ENCODE measurements at places on chromosomes 2 and 18.

GRCh38 chr2:7281231-7282201, 364.3 kb downstream of the RNF144A start:
- DNase-seq: peak; percentile 14

GRCh38 chr18:6543330-6543908, 128.7 kb upstream of the L3MBTL4 start:
- DNase-seq: peak; percentile 37

DNA sequence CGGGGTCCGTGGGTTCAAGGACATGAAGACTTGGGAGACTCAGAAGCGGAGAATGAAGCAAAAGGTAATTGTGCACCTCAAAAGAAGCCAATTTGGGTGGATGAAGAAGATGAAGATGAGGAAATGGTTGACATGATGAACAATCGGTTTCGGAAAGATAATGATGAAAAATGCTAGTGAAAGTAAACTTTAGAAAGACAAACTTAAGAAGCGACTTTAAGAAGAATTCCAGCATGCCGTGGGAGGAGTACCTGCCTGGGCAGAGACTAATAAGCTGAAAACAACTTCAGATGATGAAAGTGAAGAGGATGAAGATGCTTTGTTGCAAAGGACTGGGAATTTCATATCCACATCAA, 43.5 kb downstream of the PSTPIP2 start:
- DNase-seq: no peak

GRCh38 chr2:75317802-75318201, 118.5 kb upstream of the TACR1 start:
- DNase-seq: no peak

GRCh38 chr2:188963741-188964140, 10.4 kb upstream of the COL3A1 start:
- no peak for DNase-seq

DNA sequence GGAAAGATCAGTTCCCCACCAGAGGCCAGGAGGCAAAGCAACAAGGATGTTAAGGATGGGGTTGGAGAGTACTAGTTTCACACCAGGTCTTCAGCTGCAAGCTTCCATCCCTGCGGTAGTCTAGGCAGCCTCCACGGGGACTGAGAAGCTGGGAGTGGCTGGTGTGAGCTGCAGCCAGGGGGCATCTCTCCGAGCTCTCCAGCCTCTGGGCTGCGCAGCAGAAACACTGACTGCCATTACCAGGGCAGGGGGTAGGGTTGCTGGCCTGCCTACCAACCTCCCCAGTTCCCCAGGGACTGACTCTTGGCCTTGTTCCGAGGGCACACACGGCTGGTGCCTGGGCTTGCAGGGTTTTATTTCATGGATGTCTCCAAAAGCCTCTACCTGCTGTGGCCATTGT, 15.9 kb downstream of the GATA6 start:
- no peak for DNase-seq

- no peak for DNase-seq
These were observed 94.1 kb downstream of the ANKRD44 start for GRCh38 chr2:197216361-197216979.

DNA sequence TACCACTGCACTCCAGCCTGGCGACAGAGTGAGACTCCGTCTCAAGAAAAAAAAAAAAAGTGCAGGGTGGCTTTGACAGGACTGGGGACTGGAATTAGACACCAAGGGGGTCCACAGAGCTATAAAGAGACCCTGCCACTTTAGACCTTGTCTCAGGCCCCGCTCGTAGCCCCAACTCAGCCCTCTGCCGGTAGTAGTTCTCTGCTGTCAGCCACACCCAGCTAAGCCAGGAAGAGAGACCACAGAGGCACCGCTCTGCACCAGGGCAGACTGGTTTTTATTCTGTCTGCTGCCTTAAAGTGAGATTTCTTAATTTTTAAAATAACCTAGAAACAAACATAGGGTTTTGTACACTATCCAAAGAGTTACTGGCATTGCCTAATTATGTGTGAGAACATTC, 66.0 kb downstream of the STEAP3 start:
- DNase-seq: no peak

DNA sequence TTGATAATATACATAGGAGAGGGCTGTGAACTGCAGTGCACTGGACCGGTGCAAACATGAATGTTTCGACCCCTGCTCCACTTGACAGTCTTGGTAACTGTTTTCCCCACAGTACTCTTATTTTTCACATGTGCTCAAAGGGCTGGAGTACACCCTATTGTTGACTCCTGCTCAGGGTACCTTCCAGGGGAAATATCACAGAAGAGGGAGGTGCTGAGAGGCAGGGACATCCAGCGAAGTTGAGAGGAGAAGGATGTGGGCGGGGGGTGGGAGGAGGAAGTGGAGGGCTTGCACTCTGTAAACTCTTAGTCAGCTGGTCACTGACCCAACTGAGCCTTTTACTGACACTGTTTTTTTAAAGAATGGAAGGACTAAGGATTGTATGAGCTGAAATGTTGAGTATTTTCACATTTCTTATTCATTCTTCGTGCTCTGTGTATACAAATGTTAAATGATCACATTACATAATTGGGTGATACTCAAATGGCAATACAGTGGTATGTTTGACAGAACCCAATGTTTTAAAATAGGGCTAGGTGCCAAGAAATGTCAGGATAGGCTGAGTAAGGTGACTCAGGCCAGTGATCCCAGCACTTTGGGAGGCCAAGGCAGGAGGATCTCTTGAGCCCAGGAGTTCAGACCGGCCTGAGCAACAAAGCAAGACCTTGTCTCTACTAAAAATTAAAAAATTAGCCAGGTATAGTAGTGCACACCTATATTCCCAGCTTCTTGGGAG, 10.0 kb downstream of the INPP4A start:
- no peak for DNase-seq

DNA sequence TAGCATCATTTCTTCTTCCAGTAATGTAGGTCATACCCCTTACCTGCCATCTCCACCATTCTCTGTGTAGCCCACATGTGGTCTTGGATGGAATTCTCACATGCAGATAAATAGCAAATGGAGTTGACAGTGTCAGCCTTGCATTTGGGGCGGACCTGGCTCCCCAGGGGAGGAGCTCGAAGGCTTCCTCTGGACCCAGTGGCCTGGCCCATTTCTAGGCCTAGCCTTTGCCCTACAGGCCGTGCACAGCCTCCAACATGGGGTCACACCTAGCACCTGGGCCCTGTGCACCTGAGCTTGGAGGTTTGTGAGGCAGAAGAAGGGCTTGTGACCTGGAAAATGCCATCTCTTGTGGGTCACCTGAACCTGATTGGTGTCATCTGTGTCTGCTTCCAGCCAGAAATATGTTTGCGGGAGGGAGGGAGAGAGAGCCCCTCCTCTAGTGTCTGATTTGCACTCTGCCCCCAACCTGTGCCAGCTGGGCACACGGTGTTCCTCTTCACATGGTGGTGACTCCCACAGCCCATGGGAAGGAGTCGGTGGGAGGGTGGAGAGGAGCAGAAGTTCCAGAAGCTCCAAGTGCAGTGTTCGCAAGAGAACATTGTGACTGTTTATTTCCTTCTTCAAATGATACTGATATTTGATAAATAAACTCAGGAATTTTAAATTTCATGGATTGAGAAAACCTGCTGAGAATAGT, 33.0 kb downstream of the ITGB1BP1 start:
- DNase-seq: no peak

- no peak for DNase-seq
These were observed 116.2 kb downstream of the RIF1 start for GRCh38 chr2:151525821-151526373.

DNA sequence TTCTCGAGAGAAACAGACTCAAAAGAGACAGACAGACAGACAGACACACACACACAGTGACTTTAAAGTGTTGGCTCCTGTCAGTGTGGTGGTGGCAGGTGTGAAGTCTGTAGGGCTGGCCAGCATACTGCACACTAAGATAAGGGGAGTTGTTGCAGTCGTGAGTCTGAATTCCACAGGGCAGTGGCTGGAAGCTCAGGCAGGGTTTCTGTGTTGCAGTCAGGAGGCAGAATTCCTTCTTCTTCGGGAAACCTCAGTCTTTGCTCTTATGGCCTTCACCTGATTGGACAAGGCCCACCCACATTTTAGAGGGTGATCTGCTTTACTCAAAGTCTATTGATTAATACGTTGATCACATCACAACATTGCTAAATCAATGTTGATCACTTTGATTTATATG, 478.4 kb upstream of the HS6ST1 start:
- DNase-seq: no peak

DNA sequence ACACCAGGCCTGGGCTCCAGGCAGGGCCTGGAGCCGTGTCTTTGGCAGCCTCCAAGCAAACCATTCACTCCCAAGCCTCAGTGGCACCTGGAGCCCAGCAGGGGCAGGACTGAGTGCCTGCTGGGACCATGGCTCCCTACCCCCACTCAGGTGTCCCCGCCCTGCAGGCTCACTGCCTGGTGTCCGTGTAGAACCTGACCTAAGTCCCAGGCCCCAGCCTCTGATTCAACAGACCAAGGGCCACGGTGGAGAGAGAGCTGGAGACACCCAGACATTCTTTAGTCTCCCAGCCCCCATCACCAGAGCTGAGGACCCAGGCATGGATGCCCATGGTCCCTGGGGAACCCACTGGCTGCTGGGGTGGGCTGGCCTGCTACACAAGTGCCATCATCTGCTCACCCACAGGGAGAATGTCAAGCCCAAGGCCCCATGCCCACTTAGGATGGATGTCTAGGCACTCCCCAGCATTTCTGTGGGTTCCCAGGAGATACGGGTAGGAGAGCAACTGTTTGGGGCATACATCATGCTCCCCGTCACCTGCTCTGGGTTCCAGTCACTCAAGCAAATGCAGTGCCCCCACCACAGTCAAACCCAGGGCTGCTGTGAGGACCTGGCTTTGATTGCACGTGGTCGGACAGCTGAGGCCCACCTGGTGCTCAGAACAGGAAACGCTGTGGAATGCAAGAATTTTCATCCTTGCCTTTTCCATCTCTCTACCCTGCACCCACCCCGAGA, 42.9 kb upstream of the ATG16L1 start:
- DNase-seq: no peak

- no peak for DNase-seq
These were observed 54.0 kb downstream of the NAT8 start for GRCh38 chr2:73588177-73588576.

DNA sequence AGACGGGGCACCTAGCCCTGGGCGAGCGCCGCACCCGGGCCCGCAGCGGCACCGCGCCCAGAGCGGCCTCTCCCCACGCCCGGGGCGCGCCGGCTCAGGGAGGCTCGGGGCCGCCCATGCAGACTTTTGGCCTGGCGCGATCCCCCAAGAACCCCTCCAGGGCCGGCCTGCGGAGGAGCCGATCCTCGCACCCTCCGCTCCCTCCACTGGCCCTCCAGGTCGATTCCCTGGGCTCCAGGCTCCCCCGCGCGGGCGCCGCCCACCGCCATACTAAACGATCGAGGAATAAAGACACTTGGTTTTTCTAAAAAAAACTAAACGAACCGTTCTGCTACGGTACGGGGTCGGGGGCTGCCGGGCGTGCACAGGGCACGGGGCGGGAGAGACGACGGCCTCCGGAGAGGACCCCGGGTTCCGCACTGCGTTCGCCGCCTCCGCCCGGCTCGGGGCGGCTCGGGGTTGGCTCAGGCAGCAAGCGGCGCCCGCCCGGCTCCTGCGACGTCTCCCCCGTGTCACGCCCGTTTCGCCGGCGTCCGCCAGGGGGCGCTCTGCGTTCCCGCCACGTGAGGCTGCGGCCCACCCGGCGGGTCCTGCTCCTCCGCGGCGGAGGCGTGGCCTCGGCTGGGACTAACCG, 365 bp upstream of the KHK start:
- peak; percentile 88 for DNase-seq

DNA sequence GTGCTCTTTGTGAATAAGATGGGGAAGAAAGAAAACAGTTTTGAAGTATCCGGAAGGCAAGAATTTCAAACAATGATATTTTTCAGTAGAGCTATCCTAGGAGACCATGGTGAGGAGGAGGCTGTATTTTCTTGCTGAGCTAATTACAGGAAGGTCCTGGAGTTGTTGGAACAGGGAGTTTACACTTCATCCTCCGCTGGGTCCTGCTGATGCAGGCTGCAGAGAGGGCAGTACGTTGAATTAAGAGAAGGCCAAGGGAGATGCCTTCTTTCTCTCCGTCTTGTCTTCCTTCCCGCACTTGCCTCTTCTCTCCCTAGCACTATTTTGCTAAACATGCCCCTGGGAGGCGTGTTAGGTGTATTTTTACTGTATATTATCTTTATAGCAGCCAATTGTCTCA, 60.0 kb upstream of the EDAR start:
- no peak for DNase-seq

GRCh38 chr2:126506786-126507185, 149.2 kb upstream of the GYPC start:
- no peak for DNase-seq

DNA sequence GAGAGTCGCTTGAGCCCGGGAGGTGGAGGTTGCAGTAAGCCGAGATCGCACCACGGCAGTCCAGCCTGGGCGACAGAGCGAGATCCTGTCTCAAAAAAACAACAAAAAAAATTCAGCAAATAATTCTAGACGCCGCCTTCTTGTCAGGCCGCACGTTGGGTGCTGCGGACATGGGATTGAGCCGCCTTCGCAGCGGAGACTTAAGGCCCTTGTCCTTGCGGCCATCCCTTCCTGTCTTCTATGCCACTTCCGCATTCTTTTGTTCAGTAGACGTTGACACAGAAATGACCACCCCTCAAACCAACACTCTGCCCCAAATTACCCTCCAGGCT, 15.8 kb downstream of the PTPN18 start:
- no peak for DNase-seq

DNA sequence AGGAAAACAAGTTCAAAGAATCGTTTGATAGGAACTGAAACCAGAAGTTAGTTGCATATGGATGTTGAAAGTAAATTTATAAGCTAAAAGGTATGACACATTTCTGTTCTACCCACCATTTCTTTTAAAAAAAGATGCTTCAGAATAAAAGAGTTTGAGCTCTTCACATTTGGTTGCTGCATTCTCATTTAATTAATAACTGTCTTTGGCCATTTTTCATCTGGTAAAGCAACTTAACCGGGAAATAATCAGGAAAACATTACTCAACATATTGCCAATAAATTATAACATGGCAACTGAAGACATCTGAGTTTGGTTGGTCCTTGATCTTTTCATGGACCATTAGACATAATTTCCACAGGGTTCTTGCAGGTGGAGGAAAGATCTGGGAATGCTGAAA, 180.2 kb upstream of the TWIST2 start:
- no peak for DNase-seq

- no peak for DNase-seq
These were observed 63.0 kb upstream of the SPRED2 start for GRCh38 chr2:65495251-65495877.

DNA sequence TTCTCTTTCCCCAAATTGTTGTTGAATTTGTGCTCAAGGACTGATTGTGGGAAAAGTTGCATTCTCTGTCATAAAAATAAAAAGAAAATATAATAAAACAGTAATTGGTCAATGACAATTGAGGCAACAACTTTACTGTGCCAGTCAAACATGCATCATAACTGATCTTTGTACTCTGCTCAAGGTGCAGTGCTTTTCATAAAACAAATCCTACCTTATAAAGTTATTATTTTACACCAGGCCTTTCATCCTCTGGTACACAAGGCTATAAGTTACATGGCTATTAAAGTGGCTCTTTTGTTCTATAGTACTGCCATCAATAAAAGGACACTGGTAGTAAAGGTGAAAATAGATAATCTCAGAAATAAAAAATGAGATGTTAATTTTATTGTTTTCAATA, 761.9 kb downstream of the SATB2 start:
- no peak for DNase-seq

GRCh38 chr2:146939991-146940685, 904.7 kb upstream of the ACVR2A start:
- peak; percentile 27 for DNase-seq

- DNase-seq: no peak
These were observed 66.2 kb downstream of the TSN start for GRCh38 chr2:121821476-121822158.

Measured in NCI-H1694 treated with DMSO at 0.1 percent for 48 hours (cell line).